ENCODE measurements at places on chromosomes 12 and 14. TPM values are rescaled to one million over a fixed set of nuclear protein-coding genes. Genes with fewer than 3 reads are reported as not detected.
A peak's percentile ranks its signal among the peaks of the same experiment; 100 is the strongest.

- no peak for DNase-seq
These were observed 225.6 kb upstream of the ARID2 start for GRCh38 chr12:45503899-45504298.

DNA sequence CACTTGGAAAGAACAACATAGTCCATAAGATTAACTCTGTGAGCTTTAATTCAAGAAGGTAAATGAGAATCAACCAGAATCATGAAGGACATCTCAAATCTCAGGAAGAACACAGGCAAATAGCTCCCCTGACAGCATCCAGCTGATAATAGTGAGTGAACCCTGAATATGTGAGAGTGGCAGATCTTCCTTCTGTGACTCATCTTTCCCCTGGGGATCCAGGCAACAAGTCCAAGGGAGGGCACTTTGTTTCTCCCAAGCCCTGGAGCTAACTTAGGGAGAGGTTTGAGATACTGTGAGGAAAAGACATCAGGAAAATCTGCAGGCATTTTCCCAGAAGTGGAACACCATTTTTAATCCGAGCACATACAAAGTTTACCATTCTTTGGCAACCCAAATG, 763.9 kb upstream of the MGAT4C start:
- no peak for DNase-seq

DNA sequence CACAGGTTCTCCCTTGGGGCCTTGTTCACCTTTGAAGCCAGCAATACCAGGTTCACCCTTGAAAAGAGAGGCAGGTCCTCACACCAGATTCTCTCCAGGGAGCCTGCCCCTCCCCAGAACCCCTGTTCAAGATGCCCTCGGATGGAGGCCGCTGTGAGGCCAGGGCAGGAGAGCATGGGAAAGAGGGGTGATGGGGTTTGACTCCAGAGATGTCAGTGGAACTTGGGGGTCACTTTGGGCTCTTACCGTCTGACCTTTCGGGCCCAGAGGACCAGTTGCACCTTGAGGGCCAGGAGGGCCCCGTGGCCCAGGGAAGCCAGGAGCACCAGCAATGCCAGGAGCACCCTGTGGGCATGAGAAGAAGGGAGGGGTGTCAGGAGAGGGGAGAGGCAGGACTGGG, 17.4 kb downstream of the COL2A1 start:
- no peak for DNase-seq

Gene IQSEC3
- 3.6 TPM for total RNA-seq

Gene SLC24A4
- total RNA-seq = 0.44 TPM

DNA sequence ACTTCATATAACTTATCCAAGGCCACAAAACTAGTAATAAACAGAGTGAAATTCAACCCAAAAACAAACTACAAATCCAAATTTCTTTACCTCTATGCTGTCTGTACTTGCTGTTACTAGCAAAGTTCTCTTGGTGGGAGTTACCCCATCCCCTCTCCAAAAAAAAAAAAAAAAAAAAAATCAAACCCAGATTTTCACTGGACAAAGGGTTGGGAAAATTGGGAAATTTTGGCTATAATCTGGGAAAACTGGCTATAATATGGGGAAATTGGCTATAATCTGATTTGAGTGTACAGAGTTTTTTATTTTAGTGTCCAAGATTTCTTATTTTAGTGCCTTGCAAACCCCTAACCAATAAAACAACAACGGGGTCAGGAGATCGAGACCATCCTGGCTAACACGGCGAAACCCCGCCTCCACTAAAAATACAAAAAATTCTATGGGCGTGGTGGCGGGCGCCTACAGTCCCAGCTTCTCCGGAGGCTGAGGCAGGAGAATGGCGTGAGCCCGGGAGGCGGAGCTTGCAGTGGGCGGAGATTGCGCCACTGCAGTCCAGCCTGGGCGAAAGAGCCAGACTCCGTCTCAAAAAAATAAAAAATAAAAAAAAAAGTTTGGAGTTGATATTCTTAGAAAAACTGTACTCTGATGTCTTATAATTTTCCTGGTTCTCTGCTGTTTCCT, 148.4 kb downstream of the CHST11 start:
- peak; percentile 54 for DNase-seq

- no peak for DNase-seq
These were observed 21.1 kb downstream of the IRF2BPL start for GRCh38 chr14:77007183-77007974.

Gene OTX2
- total RNA-seq = 33.9 TPM

DNA sequence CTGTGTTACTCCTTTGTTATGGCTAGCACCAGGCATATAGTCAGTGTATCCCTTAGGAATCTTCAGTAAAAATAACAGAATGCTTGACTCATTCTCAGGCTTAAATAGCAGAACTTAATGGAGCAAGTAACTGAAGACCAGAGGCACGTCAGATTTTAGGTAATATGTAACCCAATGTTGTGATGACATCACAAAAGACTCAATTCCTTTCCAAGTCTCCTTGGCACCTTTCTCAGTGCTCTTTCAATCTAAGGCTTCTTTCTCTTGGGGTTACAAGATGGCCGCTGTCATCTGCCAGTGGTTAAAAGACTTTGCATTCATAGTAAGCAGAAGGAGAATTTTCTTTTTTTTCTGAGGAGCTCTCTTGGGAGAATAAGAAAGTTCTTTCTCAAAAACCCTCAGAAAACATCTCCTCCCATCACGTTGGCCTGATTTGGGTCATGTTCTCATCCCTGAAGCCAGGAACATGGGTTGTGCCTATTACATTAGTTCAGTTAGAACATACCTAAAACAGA, 33.4 kb upstream of the DCN start:
- DNase-seq = no peak

GRCh38 chr12:25074113-25074512, 120.8 kb downstream of the DNAI7 start:
- no peak for DNase-seq

DNA sequence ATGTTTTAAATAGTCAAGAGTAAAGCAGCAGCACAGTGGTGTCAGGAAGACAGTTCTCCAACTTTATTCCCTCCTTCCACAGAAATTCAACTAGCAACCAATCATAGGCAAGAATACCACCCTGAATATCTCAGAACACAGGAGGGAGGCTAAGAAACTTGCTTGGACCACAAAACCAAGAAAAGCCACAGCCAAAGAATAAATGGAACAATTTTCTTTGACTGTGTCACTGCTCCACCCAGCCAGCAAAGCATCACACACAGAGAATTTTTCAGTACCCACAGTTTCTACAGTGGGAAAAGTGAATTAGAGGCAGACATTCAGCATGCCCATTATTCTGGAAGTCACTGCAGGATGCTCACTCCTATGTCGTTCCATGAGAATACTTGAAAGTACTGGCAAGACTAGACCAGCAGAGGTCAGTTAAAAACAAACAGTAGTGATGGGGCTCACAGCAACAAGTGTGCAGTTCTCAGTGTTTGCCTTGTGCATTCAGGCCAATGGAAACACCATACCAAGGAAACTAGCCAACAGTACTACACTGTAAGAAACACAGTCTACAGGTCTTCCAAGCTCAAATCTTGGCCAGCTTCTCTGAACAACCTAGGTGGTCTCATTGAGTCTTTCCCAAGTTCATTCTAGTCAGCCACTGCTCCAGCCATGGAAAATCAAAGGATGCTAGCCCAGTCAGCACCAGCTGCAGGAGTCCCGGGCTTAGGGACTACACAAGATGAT, 56.8 kb upstream of the FOXG1 start:
- no peak for DNase-seq

DNA sequence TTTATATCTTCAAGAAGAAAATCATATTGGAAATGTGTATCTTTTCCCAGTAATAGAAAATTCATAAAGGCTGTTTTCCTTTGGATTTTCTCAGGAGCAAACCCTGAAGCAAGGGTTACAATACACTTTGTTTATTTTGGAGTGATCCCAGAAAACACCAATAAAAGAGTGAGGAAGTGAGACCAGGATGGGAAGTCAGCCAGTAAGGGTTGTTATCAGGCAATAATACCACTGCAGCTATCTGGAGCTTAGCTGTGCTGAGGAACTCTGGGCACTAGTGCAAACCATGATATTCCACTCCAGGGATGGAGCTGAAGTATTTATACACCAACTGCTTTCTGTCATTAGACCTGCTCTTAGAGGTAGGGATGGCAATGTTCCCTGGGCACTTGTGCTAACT, 1002.3 kb downstream of the FLRT2 start:
- no peak for DNase-seq
